Skin of body (tissue), 3 donors: ENCODE measurements at places on chromosomes 13 and 19. TPM values are rescaled to one million over a fixed set of nuclear protein-coding genes. Genes with fewer than 3 reads are reported as not detected.

DACH1 gene
- 8.5 TPM for total RNA-seq

ZNF256 gene
- total RNA-seq = 9.6 TPM

C1QTNF9B gene
- 0.20 TPM for total RNA-seq

KANK2 gene
- 62.5 TPM for total RNA-seq

TMED1 gene
- total RNA-seq = 17.8 TPM

GRCh38 chr19:46349311-46349993, 2.6 kb downstream of the PPP5C start:
- no peak for DNase-seq

DNA sequence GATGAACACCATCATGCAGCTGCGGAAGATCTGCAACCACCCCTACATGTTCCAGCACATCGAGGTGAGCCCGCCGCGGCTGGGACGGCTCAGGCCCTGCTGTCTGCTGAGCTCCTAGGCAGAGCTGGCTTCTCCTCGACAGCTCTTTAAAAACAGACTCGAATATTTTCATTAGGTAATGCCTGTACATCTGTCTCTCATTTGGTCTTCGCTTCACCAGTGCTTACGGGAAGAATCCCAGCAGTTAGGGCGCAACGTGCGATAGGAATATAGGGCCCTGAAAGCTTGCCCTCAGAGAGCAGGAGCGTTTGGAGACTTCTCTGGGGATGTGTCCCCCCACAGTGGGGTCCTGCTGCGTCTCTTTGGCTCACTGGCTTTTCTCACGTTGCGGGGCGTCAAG, 63.8 kb upstream of the LDLR start:
- DNase-seq = no peak

DNA sequence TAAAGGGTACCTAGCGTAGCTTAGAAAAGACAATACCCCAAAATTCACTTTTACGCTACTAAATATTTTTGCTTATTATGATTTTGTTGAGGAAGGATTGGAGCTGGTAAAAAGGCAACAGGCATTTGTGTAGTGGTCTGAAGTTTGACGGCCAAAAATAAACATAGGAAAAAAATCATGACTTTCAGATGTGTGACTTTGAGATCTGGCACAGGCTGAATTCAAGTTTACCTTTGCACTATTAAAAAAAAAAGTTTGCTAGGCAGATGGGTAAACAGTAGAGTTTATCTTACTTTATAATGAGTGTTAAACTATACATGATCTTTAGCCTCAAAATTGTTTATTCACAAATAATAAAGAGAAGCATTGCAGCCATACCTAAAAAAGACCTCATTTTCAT, 24.3 kb upstream of the INTS6 start:
- DNase-seq = no peak
